ENCODE measurements at places on chromosomes 11 and 22. TPM values are rescaled to one million over a fixed set of nuclear protein-coding genes. Genes with fewer than 3 reads are reported as not detected.

GRCh38 chr11:9201372-9202162 is 63.6 kb downstream of the DENND5A start:
- DNase-seq, result no peak

DNA sequence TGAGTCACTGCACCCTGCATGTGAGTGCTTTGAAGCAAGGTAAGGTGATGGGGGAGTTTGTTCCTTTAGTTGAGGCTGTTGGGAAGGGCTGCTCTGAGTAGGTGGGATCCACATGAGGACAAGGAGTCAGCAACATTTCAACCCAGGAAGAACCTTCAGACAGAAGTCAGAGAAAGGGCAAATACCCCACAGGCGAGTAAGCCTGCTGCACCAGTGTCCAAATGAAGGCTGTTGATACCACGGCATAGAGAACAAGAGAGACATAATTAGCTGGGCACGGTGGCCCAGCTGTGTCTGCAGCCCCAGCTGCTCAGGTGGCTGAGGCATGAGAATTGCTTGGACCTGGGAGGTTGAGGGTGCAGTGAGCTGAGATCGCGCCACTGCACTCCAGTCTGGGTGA is 54.3 kb upstream of the CLMP start:
- DNase-seq, result no peak

OR51E2 gene
- not detected for total RNA-seq

DNA sequence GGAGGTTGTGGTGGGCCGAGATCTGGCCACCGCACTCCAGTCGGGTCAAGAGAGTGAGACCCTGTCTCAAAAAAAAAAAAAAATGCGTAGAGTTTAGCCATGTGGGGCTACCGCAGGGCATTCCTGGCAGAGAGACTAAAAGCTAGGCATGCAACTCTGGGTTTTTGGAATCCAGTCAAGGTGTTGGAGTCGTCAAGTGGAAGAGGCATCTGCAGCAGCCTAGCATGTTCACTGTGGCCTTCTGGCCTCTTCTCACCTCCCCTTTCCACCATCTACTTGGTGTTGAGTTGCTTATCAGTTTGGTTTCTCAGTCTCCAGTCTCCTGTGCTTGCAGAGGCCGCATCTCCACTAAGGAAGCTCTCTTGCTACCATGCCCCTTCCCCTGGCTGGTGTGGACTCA is 572.5 kb downstream of the NTM start:
- no peak for DNase-seq

SMC1B gene
- total RNA-seq, result not detected
